ENCODE measurements at places on chromosomes 12 and 14.
A peak's percentile ranks its signal among the peaks of the same experiment; 100 is the strongest.

- peak; percentile 57 for DNase-seq
Observed at GRCh38 chr12:81450920-81451739, 308.0 kb downstream of the PPFIA2 start.

- peak; percentile 63 for DNase-seq
Observed at GRCh38 chr12:122886851-122887818, 8.8 kb downstream of the VPS37B start.

DNA sequence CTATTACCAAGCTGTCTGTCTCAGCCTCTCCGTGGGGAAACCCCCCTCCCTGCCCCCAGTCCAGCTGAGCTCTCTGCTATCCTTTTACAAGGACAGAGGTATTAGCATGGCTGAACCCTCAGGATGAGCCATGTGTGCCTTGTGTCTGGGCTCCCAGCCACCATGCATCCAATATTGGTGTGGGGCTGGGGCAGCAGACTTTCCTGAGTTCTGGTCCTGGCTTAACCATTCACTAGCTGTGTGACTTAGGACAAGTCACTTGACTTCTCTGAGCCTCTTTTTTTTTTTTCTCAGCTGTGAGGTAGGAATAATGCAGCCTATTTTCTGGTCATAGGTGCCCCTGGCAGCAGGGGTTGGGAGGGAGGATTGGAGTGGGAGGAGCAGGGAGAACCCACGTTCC lies 17.1 kb upstream of the CYP46A1 start:
- no peak for DNase-seq

GRCh38 chr12:119949594-119949993 lies 39.4 kb upstream of the BICDL1 start:
- no peak for DNase-seq

- peak; percentile 94 for DNase-seq
Observed at GRCh38 chr12:96425321-96425720, 25.1 kb upstream of the CDK17 start.

GRCh38 chr14:80946797-80947196 lies 5.3 kb upstream of the CEP128 start:
- no peak for DNase-seq

DNA sequence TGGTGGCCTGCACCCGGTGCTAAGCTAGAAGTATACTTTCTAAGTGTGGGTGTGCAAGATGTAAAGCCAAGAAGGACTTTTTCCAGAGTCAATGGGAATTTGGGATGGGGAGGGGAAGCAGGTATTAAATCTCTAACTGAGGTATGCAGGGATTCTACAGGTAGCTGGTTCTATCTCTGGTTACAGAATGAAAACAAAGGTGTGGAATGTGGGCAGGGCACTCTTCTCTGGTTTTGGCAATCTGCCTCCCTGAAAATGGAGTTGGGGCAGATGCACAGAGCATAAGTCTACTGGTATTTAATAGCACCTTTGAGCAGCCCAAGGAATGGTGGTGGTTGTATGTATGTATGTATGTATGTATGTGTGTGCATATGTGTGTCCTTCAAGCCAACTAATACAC lies 66.7 kb upstream of the PPP1R12A start:
- no peak for DNase-seq

GRCh38 chr12:5473076-5473782 lies 41.3 kb downstream of the NTF3 start:
- peak; percentile 50 for DNase-seq

DNA sequence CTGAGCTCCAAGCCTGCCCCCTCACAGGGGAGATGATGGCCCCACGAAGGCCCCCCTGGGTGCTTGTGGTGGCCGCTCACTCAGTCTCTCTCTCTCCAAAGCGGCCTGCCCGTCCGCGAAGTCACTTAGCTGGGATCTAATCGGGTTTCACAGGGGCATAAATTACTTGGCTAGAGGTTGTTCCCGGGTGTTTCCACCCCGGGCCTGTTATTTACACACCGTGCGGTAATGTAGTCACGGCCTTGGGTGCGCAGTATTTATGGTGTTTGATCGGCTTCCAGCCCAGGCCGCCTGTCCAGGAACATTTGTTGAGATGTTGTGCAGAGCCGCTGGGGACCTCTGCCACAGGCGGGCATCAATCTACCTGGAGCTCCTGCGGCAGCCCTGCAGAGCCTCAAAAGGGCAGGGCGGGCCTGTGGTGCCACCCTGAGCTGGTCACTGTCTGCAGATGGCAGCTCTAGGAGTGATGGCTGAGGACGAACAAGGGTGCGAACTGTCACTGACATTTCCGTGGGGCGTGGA lies 91.2 kb downstream of the KIF26A start:
- DNase-seq: no peak

DNA sequence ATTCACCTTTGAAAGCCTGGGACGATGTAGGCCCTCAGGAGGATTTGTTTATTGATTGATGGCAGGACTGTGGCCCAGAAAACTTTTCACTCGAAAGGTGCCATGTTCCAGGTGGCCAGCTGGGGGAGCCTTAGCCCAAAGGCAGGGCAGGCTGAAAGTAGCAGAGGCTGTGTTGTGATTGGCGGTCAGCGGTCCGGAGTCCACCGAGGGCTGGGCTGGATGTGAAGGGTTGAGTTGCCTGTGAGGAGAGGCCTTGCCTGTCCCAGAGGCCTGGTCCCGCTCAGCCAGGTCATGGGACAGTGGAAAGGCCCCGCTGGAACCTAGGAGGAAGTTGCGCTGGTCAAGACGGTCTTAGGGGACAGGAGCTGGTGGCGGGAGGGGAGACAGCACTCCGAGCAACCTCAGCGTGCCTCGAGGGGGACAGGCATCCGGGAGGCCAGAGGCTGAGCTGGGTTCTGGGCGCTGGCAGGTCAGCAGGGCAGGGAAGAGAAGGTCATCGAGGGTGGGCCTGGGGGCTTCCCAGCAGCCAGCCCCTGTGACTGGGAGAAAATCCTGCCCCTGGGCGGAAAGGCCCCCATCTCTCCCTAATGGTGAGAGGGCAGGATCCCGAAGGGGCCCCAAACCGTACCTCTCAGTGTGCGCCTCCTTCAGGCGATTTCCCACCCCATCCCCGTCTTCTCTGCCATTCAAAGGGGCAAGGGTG lies 26.3 kb downstream of the CMA1 start:
- DNase-seq: no peak

DNA sequence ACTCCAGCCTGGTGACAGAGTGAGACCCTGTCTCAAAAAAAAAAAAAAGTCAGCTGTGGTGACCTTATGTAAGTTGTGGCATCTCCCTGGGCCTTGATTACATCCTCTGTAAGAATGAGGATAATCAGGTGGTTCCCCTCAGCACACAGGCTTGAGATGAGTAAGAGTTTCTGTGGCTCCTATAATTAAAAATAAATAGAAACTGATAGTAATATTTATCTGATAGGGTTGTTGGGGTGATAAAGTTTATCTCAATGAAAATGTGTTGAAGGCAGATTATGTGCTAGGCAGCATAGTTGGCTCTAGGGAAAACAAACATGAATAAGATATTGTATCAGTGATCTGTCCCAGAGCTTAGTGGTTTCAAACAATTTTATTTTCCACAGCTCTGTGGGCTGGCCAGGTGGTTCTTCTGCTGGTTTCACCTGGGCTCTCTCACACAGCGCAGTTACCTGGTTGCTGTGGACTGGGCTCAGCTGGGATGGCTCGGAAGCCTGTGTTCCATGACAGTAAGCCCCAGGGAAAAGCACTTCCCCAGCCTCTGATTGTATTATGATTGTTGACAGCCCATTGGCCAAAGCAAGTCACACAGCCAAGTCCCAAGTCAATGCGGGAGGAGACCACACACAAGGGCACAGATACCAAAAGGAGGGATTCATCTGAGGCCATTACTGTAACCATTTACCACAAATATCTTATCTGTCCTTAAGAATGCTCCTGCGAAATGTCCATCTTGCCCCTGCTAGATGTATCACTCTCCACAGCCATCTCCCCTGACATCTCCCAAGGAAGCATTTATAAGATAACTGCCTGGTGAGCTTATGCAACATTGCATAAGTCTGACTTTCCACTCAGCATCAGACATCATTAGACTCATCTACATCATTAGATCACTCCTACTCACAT lies 151.7 kb downstream of the NUAK1 start:
- peak; percentile 53 for DNase-seq

DNA sequence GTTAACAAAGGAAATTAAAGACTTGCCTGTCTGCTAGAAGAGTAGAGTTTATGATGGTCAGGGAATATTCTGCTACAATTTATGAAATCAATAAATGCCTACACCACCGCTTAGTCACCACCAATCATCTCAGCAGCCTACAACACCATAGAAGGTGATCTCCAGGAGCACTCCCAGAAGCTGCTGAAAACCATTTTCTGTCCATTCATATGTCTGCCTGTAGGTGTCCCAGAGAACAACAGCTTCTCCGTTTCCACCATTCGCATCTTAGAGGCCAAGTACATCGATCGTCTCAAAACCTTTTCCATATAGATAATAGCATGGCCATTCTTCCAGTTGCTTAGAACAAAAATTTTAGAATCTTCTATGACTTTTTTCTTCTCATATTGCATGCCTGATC lies 303.4 kb downstream of the KCNC2 start:
- DNase-seq: no peak

DNA sequence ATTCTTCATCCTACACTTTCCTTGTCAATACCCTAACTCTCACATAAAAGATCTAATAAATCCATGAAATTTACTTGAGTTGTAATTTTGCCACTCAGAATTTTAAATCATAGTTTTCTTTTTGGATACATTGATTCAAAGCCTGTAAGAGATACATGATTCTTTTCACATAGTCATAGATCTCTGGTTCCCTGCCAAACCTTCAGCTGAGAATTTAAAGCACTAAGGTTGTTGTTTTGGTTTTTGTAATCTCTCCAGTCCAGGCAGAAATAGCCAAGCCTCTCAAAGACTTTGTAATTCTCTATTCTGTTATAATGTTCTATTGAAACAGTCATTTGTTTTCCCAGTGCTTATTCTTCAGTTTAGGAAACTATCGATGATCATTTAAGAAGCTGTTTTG lies 273.9 kb downstream of the TRHDE start:
- DNase-seq: peak; percentile 21

DNA sequence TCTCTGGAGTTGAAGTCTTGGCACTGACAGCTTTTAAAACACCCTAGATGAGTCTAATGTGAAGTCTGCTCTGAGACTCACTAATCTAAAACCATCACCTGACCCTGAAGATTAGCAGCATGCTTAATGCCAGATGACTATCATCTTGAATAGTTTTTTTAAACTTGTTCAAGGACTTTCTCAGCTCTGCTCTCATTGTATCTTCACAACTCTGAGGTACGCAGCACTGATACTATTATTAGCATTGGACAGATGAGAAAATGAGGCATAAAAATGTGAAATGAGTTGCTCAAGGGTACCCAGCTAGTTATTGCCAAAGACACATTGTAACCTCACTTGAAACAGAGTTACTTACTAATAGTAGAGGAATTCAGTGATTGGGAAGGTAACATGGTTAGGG lies 4.8 kb downstream of the SLC38A1 start:
- no peak for DNase-seq

DNA sequence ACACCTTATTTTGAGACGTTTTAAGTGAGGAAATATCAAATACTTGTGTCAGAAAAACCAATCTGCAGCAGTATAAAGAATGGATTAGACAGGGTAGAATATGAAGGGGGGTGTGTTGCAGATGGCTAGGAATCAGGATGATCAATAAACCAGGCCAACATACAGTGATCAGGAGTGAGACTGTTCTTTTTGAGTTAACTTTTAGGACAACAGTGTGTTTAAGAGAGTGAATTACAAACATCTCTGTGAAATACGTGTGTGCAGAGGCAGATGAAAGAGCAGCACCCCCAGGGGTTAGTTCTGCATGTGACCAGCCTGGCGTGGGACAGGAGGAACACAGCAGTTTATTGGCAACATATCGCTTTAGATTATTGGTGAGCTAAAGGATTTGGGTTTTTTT lies 10.6 kb upstream of the NRDE2 start:
- DNase-seq: no peak

- DNase-seq: no peak
Observed at GRCh38 chr12:56932146-56932545, 2.1 kb downstream of the SDR9C7 start.

DNA sequence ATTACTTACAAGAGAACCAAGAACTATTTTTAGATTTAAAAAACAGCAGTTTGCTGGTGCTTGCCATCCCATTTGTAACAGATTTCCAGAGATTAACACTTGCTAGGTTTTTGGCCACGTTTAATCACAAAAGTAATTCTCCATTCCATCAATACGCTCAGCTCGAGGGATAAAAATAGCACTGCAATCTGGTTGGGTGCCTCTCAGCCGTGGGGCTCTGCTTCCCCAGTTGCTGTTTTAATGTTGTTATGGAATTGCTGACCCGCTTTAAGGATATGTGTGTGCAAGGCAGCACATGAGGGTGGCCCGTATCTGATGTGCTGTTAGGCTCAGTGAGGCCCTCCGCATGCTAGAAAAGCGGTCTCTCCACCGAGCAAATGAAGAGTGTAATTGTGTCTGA lies 222.2 kb upstream of the TMEM260 start:
- DNase-seq: no peak

DNA sequence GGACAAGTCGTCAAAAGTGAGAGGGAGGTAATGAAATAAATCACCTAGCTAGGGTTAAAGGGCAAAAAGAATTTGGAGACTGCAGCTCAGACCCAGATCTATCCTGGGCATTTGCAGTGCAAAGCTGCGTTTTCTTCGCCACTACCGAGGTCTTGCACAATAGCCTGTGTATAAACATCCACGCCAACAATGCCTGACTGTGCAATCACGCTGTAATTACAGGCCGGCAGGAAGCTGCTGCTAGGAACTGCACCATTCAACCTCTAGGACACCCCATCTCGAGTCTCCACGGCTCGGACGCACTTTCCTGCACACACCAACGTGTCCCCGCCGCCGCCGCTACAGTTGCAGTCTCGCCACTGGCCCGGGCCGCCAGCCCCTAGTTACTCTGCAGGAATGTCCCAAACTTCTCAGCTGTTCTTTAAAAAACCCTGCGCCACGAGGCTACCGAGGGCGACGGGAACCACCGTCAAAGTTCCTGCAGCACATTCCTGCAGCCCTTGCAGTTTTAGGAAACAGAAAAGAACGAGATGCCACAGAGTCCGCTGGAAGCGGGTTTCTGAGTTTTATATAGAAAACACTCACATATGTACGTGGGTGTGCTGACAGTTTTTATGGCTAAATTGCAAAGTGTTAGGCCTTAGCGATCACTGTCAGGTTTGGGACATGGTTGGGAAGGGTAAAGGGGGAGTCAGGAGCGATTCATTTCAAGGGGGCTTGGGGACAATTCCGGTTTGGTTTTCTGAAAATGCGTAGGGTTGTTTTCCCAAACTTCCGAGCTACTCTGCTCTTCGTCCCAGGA lies 65.6 kb upstream of the PTGR2 start:
- DNase-seq: peak; percentile 97

DNA sequence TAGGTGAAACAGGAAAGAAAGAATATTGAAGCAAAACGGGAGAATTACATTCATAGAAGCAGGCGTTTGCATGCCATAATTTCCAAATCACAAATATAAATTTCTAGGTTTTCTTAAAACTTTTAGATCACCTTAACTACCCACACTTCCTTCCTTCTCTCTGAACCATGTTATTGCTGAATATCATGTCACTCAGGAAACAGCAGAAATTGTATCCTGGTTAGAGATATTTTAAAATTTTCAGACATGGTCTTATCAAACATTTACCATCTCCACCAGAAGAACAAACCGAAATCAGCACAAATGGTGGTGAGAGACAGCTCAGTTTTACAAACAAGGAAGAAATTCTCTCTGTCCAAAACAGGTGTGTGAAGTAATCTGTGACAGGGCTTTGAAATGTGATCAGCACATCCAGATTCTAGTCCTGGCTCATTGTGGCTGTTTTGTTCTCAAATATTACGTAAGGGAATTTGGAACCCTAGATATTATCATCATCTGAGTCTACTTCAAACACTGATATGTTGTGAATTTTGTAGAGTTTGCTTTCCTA lies 16.3 kb downstream of the TESPA1 start:
- DNase-seq: no peak
